MCF 10A (cell line): ENCODE measurements at places on chromosomes 7 and 10. TPM values are rescaled to one million over a fixed set of nuclear protein-coding genes. Genes with fewer than 3 reads are reported as not detected.

DNA sequence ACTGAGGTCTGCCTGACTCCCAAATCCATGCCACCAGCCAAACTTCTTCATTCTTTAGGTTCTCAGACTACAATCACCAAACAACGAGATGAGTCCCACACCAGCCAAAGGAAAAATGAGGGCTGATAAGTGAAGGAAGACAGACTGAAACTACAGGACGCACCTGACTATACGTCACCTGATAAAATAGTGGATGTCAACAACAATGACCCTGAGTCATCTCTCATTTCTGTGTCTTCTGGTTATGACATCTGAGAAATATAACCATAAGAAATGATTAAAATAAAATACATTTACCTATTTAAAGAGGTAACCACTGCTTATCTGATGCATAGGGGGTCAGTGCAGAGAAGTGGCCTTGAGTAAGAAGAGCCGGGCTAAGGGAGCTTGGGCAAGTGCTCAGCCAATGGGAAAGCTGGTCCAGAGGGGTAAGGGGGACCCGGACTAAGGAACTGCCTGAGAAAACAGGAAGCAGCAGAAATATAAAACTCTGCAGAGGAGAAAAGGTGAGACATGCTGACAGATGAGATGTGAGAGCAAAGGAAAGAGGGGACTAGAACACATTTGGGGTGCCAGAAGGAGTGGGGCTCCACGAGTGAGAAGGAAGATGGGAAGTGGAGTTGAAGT is 51.8 kb downstream of the HIPK2 start:
- H3K4me3 ChIP-seq, result peak overlapping the region; percentile 63
- H3K4me1 ChIP-seq, result peaks cover 46% of the 10 kb centered on the region
- H3K27ac ChIP-seq, result peak overlapping the region; percentile 68
- H3K36me3 ChIP-seq, result peaks cover 35% of the 10 kb centered on the region

DNA sequence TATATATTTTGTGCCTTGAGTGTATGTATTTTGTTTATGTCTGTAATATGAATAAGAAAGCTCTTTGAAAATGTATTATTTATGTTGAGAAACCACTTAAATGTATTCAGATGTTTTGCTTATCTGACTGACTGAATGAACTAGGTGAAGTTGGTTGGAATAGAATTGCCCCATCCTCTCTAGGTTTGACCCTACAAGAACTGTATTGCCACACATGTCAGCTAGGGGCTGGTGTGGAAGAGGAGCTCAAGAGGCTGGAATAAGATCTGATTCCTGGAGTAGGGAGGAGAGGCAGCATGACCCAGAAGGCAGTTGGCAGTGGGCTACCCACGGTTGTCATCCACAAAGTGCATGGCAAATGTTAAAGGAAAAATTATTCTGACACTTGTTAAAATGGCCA is 9.1 kb downstream of the SSMEM1 start:
- no peak for DNase-seq
- H3K4me3 ChIP-seq, result no peak overlapping the region
- no peaks in the 10 kb centered on the region for H3K36me3 ChIP-seq
- no peak overlapping the region for H3K27ac ChIP-seq
- no peaks in the 10 kb centered on the region for H3K27me3 ChIP-seq

GRCh38 chr7:16587790-16588189 is 57.8 kb downstream of the ANKMY2 start:
- DNase-seq, result no peak
- H3K4me1 ChIP-seq, result no peaks in the 10 kb centered on the region
- no peaks in the 10 kb centered on the region for H3K36me3 ChIP-seq
- H3K4me3 ChIP-seq, result no peak overlapping the region
- no peak overlapping the region for H3K27ac ChIP-seq
- no peaks in the 10 kb centered on the region for H3K27me3 ChIP-seq

DNA sequence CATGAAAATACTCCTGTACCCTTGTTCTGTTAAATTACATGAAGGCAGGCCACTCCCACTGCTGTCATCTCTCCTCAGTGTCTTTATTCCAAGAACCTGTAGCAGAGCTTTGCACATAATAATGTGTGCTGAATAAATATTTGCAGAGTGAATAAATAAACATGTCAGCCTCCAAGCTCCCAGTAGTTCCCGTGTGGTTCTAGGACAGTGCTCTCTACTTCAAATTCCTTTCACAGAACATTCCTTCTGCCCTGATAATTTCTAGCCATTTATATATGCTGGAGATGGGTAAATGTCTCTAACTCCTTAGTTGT is 20.3 kb upstream of the HYAL4 start:
- H3K4me3 ChIP-seq, result no peak overlapping the region
- H3K36me3 ChIP-seq, result no peaks in the 10 kb centered on the region
- H3K4me1 ChIP-seq, result peaks cover 7% of the 10 kb centered on the region
- H3K27ac ChIP-seq, result no peak overlapping the region

GRCh38 chr7:111517549-111517951 is 44.7 kb downstream of the IMMP2L start:
- no peak overlapping the region for H3K27ac ChIP-seq
- H3K4me3 ChIP-seq, result no peak overlapping the region
- peaks cover 4% of the 10 kb centered on the region for H3K36me3 ChIP-seq
- DNase-seq, result no peak
- H3K4me1 ChIP-seq, result no peaks in the 10 kb centered on the region

DNA sequence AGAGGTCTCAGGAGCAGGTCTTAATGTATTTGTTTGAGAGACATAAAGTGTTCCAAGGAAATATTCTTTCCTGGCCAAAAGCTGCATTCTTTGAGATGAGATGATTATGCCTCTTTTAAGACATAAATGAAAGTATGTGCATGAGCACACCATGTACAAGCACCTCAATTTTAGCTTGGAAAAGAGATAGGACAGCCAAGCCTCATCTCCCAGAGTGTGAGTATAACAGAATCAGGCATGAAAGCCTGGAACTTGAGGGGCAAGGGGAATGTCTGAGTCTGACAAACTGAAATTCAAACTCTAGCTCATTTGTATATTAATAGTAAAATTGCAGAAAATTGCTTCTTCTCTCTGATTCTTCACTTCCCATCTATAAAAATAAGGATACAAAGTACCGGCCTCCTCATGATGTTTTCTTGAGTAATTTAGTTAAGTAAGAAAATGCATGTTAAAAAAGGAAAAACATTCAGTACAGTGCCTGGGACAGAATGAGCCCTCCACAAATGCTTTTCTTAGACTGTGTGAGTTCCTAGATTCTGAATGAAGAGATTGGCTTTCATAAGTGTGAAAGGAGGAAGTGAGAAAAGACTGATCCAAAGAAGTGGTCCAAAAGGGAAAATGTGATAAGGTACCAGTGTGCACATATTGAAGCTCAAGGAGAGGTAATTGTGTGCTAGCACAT is 1260.9 kb upstream of the SORCS1 start:
- DNase-seq, result no peak
- H3K4me1 ChIP-seq, result peaks cover 9% of the 10 kb centered on the region
- H3K27ac ChIP-seq, result no peak overlapping the region
- H3K36me3 ChIP-seq, result no peaks in the 10 kb centered on the region
- no peak overlapping the region for H3K4me3 ChIP-seq
- H3K27me3 ChIP-seq, result no peaks in the 10 kb centered on the region

GRCh38 chr10:28181478-28182096 is 121.3 kb downstream of the MPP7 start:
- DNase-seq, result no peak
- no peak overlapping the region for H3K4me3 ChIP-seq
- no peak overlapping the region for H3K27ac ChIP-seq
- H3K27me3 ChIP-seq, result no peaks in the 10 kb centered on the region

- H3K4me1 ChIP-seq, result peaks cover 5% of the 10 kb centered on the region
- H3K36me3 ChIP-seq, result no peaks in the 10 kb centered on the region
- no peak overlapping the region for H3K4me3 ChIP-seq
- peaks cover 30% of the 10 kb centered on the region for H3K27me3 ChIP-seq
- DNase-seq, result no peak
These were observed 54.3 kb downstream of the FAM241B start for GRCh38 chr10:69684020-69684980.

The ZCWPW1 gene
- total RNA-seq, result 6.5 and 8.5 TPM in 2 replicates

- H3K27me3 ChIP-seq, result no peaks in the 10 kb centered on the region
- peaks cover 12% of the 10 kb centered on the region for H3K36me3 ChIP-seq
- H3K4me3 ChIP-seq, result peak overlapping the region; percentile 25
- peaks cover 25% of the 10 kb centered on the region for H3K4me1 ChIP-seq
- H3K27ac ChIP-seq, result no peak overlapping the region
- peak; percentile 38 for DNase-seq
These were observed 129.8 kb upstream of the TNRC18 start for GRCh38 chr7:5553298-5553877.

DNA sequence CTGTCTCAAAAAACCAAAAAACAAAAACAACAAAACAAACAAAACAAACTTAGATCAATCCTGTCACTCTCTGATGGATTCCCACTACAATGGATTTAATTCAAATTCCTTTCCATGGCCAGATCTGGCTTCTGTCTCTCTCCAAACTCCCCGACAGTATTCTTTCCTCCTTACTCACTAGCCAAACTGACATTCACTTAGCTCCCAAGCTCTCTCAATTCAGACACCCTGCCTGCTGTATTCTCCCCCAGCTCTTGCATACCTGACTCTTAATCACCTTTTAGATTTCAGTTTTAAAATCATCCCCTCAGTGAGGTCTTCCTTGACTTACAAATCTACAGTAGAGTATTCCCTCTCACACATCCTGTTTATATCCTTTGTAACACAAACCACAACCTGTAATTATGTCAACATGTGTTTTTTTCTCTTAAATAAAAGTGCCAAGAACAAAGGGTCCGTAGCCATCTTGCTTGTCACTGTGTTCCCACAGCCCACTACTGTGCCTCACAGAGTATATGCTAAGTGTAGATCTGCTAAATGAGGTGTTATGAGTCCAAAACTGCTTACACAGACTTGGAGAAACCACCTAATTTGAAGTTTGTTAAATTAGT is 14.4 kb downstream of the HERPUD2 start:
- no peak overlapping the region for H3K27ac ChIP-seq
- no peak for DNase-seq
- peaks cover 10% of the 10 kb centered on the region for H3K36me3 ChIP-seq
- H3K4me3 ChIP-seq, result no peak overlapping the region
- no peaks in the 10 kb centered on the region for H3K27me3 ChIP-seq
